ENCODE measurements at places on chromosomes 11 and 22.

GRCh38 chr11:65506772-65507505 lies 8.1 kb downstream of the MALAT1 start:
- DNase-seq, result peak; percentile 88

- no peak for DNase-seq
Observed at GRCh38 chr11:61095021-61095420, 7.3 kb upstream of the CD5 start.

GRCh38 chr11:71223671-71224660 lies 28.4 kb downstream of the SHANK2 start:
- DNase-seq, result no peak

- no peak for DNase-seq
Observed at GRCh38 chr22:32164075-32164860, 5.2 kb upstream of the C22orf42 start.

Data from muscle of back (tissue), 13 donors.